ENCODE measurements at places on chromosomes 3 and 15. TPM values are rescaled to one million over a fixed set of nuclear protein-coding genes. Genes with fewer than 3 reads are reported as not detected.
A peak's percentile ranks its signal among the peaks of the same experiment; 100 is the strongest.

GRCh38 chr3:158097593-158098308 lies 8.5 kb downstream of the SHOX2 start:
- DNase-seq = peak; percentile 94

DNA sequence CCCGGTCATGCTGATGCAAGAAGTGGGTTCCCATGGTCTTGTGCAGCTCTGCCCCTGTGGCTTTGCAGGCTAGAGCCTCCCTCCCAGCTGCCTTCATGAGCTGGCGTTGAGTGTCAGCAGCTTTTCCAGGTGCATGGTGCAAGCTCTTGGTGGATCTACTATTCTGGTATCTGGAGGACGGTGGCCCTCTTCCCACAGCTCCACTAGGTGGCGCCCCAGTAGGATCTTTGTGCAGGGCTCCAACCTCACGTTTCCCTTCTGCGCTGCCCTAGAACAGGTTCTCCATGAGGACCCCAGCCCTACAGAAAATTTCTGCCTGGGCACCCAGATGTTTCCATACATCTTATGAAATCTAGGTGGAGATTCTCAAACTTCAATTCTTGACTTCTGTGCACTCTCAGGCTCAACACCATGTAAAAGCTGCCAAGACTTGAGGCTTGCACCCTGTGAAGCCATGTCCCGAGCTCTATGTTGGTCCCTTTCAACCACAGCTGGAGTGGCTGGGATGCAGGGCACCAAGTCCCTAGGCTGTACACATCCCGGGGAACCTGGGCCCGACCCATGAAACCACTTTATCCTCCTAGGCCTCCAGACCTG lies 238.4 kb upstream of the MDFIC2 start:
- peak; percentile 75 for DNase-seq

GRCh38 chr3:37471425-37471824 lies 297.0 kb upstream of the LRRFIP2 start:
- DNase-seq = no peak

- DNase-seq = no peak
Observed at GRCh38 chr3:49100046-49100615, 4.4 kb downstream of the QARS1 start.

- no peak for DNase-seq
Observed at GRCh38 chr3:128725547-128726022, 398 bp upstream of the RAB7A start.

- DNase-seq = peak; percentile 4
Observed at GRCh38 chr3:44825264-44825925, 36.3 kb upstream of the TMEM42 start.

DNA sequence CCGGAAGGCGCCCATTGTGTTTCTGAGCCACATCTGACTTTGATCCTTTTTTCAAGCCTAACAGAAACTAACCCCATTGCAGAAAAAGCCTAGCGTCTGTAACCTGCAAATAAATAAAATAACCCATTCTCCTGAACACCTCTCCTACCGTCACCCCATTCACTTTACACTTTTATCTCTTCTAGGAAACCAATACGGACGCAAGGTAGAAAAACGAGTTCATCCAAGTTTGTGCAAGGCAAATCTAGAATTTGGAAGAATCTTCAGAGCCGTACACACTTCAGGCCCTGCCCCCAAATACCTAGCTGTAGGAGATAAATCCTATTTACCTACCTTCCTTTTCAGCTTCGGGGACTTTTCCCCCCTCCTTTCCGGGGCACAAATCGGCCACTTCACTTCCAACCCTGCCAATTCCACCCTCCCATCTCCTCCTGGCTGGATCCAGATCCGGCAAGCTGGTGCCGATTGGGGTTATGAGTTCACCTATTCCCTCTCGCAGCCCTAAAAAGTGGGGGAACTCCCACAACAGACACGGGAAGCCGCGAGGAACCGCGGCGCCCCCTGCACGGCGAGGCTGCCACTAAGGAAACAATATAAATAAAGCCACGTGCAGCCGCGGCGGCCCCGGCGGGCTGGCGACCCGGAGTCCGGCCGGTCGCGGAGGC lies 987 bp downstream of the PRTG start:
- DNase-seq = peak; percentile 48

DNA sequence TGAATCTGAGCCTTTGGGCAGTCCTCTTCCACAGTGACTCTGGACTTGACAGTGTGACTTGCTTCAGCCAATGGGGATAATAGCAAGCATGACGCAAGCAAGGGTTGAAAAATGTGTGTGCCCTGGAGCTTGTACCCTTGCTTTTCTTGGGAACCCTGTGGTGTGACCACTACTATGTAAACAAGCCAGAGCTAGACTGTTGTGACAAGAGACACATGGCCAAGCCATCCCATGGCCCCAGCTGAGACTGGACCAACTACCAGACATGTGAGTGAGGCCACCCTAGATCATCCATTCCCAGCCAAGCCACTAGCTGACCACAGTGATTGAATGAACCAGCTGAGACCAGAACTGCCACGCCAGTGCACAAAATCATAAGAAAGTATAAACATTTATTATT lies 11.8 kb downstream of the MYO1E start:
- DNase-seq = no peak

The TMEM212 gene
- total RNA-seq = not detected

The CCR2 gene
- total RNA-seq = not detected

The CCDC80 gene
- total RNA-seq = 1.1 TPM

All from Calu3 (cell line).